ENCODE measurements at places on chromosomes 5 and 9.

DNA sequence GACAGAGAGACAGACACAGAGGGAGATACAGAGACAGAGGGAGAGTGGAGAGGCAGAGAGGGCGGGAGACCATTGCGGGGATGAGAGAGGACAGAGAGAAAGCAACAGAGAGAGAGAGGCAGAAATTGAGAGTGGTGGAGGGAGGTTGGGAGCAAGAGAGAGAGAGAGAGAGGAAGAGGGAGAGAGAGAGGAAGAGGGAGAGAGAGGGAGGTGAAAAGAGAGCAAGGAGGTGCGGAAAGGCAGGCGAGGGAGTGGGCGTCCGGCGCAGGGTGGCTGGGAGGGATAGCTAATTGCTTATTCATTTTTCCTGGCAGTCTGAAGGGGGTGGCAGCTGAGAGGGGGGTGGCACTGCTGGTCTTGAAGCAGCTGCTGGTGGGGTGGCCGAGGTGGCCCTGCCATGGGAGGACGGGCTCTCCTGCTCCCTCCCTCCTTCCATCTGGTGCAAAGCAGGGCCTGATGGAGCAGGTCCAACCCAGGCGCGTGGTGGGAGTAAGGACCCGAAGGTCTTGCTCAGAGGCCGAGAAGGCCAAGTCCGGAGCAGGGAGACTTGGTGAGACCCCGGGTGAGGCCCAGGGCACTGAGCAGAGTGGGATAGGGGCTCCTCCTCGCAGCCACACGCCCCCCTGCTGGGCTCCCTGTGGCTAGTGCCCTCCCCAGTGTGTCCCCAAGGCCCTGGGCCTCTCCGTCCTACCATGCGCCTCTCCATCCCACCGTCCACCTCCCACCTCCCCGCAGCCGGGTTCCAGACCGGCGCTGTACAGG lies 25.3 kb upstream of the RNU6ATAC start:
- no peak for DNase-seq

- no peak for DNase-seq
Observed at GRCh38 chr9:125391704-125392103, 130.1 kb downstream of the GAPVD1 start.

- DNase-seq: no peak
Observed at GRCh38 chr9:32345243-32345642, 39.2 kb upstream of the ACO1 start.

DNA sequence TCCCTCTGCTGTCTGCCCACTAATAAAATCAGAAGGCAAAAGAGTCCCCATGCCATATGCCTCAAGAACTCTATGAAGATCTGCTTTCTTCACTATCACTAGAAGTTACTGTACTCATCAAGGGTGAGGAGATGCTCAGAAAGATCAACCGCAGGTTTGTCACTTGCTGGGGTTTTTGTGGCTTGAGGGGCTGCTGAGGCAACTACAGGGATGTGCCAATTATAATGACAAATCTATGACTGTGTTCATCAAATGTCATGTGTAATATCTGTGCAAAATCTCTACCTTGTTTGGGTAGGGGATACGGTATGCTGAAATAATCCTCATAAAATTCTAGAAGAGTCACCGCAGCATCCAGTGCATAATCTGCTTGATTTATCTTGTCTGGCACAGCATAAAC lies 13.0 kb downstream of the ERAP1 start:
- no peak for DNase-seq

GRCh38 chr5:5309645-5310044 lies 112.8 kb upstream of the ICE1 start:
- DNase-seq: no peak

GRCh38 chr9:89850631-89851325 lies 246.0 kb downstream of the GADD45G start:
- no peak for DNase-seq

DNA sequence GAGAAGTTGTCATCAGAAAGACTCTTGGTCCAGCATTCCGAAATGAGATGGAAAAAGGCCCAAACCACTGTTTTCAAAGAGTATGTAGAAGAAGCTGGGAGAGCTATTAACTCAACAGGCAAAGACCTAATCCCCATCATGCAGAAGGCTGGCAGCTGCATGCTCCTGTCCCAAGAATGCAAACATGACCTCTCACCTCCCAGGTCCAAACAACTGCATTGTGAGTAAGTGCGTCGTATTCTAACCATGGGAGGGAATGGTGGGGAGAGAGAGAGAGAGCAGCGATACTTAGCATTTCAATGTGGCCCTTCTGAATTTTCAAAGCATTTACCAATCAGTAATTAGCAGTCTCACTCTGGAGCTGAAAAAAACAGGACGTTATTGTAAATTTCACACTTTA lies 27.6 kb downstream of the TRPC7 start:
- DNase-seq: no peak

GRCh38 chr5:40570408-40571129 lies 109.1 kb upstream of the PTGER4 start:
- DNase-seq: peak; percentile 76

DNA sequence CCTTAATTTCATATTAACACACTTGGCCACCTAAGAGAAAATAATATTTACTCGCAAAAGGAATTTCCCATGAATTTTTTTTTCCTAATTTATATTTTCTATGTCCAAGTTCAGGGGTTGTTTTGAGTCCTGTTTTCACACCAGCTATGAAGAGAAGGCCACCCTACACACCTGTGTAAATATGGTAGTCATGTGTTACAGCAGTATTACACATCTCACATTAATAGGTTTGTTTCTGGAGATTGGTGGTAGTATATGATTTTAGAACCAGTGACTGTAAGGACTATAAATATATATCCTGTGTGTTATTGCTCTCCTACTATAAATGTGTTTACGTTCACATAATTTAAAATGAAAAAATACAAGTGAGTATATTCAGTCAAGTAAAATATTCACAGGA lies 147.5 kb downstream of the PAM start:
- DNase-seq: no peak

GRCh38 chr5:77859306-77859705 lies 83.2 kb upstream of the TBCA start:
- DNase-seq: no peak

DNA sequence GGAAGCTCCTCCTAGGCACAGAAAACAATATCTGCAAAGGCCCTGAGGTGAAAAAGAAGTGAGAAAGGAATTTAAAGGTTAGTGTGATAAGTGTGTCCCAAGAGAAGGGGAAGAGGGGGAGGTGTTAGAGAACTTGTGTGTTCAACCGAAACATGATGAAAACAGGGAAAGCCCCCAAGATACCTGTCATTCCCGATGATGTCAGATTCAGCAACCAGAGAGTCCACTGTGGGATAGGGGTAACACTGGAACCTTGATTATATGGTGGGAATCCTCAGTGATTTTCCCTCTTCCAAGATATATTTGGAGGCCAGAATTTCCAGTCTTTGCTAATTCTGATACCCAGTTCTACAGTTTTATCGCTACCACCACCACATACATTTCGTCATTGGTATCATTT lies 15.5 kb upstream of the BNC2 start:
- DNase-seq: no peak

GRCh38 chr5:58462623-58463230 lies 2.8 kb upstream of the PLK2 start:
- DNase-seq: peak; percentile 62

DNA sequence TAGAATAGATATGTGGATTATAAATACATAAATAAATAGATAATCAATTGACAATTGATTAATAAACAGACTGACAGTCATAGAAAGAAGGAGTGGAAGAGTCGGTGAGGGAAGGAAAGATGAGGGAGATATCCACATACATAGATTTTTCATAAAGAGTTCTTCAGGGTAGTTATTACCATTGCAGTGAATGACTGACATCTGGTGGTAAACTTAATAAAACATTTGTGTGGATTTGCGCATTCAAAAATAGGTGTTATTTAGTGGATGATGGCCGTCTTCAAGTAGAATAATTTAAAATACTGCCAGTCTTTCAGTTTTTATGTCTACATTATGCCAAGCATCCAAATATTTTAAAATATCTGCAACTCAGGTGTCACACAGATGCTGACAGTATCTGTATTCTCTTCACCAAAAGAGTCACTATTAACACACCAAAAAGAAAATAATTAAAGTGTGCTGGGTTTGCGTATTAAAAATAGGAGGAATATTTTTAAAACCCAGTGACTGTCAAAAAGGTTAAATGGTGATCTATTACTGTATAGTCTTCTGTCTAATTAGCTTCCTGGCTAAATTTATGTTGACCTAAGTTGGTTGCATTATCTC lies 78.8 kb downstream of the GIN1 start:
- DNase-seq: peak; percentile 28

GRCh38 chr5:181189962-181190710 lies 14.9 kb downstream of the TRIM7 start:
- DNase-seq: no peak

DNA sequence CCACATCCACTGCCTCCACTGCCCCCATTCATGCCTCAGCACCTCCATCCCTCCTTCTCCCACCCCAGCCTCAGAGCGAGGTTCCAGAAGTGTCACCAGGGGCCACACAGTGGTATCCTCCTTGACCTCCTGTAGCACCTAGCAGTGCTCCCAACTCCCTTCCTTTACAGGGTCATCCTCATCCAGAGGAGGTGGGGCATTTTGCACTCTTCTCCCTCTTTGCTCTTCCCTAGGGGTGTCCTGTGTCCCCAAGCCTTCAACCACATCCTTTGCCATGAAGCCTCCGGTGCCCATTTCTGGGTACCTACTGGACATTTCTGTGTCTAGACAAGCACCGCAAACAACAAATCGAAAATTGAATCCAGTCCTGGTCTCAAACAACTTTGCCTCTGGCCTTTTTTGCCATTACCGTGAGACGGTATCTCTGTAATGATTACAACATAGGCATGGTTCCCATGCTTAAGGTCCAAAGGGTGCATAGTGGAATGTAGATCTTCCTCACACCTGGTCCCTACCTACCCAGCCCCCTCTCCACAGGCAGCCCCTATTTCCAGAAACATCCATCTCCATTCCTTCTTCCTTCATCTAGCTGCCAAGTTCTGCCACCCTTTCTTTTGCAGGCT lies 17.6 kb downstream of the WWC1 start:
- DNase-seq: no peak

- peak; percentile 27 for DNase-seq
Observed at GRCh38 chr5:88675708-88676636, 207.0 kb downstream of the MEF2C start.

DNA sequence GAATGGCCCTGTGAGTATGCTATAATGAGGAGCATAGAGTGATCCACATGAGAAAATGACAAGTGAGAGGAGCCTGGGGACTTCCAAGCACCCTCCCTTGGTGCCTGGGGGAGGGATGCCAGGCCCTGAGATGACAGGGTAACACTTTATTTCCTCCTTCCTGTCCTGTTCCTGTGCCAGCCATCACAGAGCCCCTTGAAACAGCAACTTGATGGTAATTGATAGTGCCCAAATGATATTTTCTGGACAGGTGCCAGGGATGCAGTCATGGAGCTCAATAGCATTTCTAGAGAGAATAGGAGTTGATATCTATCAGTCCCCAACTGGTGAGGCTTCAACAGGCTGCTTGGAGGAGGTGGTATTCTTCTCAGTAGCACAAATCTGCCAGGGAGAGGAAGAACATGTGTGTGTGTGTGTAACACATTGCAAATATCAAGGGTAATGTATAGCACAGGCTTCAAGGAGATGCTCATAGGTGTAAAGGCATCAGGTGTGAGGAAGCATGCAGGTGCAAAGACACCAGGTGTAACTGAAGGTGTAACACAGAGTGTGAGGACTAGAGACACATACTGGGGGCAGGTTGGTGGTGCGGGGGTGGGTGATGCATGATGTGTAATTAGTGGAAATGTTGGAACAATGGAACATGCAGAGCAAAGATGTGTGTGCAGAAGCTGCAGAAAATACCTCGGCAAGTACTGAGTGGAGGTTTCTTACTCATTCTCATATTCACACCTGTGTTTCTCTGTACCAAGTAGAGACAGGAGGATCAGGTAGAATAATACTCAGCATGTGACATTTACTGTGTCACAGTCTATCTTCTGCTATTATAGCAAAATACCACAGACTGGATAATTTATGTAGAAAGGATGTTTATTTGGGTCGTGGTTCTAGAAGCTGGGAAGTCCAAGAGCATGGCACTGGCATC lies 18.1 kb upstream of the WWC1 start:
- no peak for DNase-seq

DNA sequence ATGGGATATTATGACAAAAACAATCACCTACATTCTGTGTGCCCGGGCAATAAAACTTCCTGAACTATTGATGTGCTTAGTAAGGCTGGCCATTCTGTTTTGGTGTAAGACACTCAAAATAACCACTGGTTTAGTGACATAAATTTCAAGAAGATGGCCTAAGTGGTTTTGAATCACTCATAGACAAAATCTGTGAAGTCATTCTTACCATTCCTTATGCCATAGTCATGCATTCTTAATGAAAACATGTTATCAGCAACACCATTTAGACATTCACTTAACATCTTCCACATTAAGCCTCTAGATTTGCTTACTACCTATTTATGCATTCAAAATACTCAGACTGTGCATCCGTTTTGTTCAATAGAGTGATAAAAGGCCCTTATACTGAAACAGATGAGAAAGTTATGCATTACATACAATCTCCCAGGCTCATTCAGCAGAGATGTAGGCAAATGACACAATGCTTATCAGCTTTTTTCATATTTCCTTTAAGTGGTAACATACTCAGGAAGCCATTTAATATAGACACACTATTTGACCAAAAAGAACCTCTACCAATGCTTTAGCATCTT lies 848.8 kb upstream of the DMAC1 start:
- no peak for DNase-seq

DNA sequence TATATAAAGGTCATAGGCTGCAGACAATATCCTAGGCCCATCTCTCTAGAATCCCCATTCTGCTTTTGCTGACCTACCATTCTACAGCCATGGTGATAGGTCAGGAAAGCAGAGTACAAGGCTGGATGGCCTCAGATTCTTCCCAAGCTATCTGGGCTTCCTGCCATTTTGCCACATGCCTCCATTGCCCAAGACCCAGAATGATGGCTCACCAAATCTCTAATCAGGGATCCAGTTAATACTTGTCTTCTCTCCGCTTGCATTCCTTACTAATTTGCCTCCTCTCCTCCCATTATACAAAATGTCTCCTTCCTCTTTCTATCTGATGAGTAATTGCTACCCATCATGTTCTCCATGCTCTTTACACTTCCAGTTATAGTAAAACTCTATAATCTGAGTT lies 22.7 kb upstream of the NDUFS4 start:
- DNase-seq: no peak

DNA sequence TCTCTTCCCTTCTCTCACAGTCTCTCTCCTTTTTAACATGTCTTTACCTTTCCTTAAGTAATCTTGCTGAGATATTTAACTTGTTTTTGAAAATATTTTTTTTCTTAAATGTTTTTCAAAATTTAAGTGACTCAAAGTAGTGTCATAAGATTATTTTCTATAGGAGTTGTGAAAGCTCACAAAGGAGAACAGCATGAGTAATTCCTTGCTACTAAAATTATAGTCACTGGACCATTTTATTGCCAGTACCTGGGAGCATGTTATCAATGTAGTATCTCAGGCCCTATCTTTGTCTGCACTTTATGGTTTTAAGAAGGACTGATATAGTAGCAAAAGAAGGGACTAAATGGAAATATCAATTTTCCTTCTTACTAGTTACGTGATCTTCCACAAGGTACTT lies 181.9 kb downstream of the TMEM232 start:
- DNase-seq: no peak

- peak; percentile 20 for DNase-seq
Observed at GRCh38 chr5:95916687-95917085, 45.0 kb downstream of the ELL2 start.

GRCh38 chr5:34789021-34789531 lies 49.9 kb upstream of the TTC23L start:
- DNase-seq: no peak

Data from inflammatory macrophage treated with lipopolysaccharide for 4 hours (primary cell).